ENCODE measurements at places on chromosomes 1 and 21.

DNA sequence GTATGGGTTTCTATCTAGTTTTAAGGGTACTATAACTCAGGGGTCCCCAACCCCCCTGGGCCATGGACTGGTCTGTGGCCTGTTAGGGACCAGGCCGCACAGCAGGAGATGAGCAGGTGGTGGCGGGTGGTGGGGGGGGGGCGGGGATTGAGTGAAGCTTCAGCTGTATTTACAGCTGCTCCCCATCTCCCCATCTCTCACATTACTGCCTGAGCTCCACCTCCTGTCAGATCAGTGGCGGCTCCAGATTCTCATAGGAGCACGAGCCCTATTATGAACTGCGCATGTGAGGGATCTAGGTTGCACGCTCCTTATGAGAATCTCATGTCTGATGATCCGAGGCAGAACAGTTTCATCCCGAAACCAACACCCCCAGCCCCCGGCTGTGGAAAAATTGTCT, 95.1 kb upstream of the SLC45A1 start:
- no peak for DNase-seq

DNA sequence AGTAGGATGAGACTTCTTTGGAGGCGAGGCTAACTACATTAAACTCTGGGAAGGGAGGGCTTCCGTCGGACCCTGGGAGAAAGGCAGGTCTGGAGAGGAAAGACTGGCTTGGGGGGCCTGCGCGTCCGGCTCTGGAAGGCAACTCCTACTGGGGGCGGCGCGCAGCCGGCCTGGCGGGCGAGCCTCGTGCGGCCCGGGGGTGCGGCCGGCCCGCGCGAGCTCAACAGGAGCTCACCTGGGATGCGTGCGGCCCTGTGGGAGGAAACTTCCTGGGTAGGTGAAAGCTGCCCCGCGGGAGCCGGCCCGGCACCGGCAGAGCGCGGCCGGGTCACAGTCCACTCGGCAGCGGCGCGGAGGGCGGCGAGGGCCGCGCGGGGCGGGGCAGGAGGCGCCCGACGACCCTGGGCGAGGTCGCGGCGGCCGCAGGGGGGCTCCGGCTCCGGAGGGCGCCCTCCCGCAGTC, 449 bp downstream of the EPS15 start:
- DNase-seq = peak; percentile 26

- DNase-seq = peak; percentile 34
These were observed 684 bp upstream of the MRPL20 start for GRCh38 chr1:1407636-1408318.

DNA sequence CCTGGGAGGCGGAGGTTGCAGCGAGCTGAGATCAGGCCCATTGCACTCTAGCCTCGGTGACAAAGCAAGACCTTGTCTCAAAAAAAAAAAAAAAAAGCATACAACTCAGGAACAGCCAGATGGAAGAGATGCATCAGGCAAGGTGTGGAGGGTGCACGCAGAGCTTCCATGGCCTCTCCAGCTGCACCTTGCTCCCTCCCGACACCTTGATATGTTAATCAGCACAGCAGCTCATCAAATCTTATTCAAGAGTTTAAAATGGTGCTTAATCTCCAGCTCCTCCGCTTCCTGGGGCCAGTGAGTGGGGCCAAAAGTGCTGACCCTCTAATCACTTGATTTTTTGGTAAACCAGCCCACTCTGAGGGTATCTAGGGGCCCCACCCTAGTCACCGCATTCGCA, 29.3 kb upstream of the FAM89A start:
- no peak for DNase-seq

- peak; percentile 83 for DNase-seq
These were observed 63.9 kb upstream of the EFHD2 start for GRCh38 chr1:15345705-15346345.

DNA sequence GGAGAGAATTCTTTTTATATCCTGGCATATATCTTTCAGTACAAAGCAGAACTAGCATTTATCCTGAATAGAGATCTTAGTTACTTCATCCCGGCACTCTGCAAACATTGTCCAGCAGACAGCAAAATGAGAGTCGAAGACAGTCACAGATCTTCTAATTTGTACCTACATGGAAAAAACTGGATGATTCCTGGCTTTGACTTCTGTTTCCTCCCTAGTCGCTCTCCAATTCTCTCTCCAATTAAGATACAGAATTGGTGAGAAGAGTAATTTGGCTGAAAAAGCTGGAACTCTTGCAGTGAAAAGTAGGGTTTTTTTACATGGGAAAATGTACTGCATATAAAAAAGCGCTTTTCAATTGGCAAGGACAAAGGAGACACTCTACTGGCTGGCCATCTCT, 151.1 kb upstream of the C8B start:
- DNase-seq = no peak

DNA sequence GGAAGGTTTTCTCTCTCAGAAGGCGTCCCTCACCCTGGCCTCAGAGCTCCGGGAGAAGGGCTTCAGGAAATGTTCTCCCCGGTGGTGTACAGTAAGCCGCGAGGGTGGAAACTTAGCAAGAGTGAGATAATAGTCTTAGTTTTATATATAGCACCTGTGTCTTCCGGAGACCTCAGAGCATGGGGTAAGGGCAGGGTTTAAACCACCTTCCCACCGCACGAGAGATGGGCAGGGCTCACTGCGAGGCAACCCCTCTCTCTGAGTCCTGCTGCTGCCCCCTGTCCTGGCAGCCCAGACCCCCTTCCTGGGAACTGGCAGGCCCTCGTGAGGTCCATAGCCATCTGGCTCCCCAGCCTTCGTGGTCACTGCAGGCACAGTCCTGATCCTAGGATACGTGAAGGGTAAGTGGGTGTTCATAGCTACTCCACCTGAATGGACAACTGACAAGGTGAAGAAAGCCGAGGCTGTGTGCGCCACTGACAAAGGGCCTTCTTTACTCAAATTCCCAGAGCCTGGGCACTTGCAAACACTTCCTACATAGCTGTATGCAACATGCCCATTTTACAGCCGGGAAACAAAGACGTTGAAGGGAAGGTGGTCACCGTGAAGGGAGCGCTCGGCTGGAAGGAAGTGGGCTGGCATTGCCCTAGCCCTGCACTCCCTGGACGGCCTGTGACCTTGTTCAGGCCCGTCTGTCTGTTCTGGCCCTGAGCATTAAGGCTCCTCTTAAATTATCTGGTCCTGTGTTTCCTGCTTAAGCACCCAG, 26.9 kb downstream of the ITPKB start:
- no peak for DNase-seq

- no peak for DNase-seq
These were observed 229.9 kb downstream of the PTPRU start for GRCh38 chr1:29466258-29466657.

- DNase-seq = no peak
These were observed at the start of gene OLIG2 for GRCh38 chr21:33025489-33026442. OLIG2 (plus strand) TSS chr21:33025935; CDS start chr21:33026863, 928 bp downstream.
